ENCODE measurements at places on chromosomes 6 and 20. TPM values are rescaled to one million over a fixed set of nuclear protein-coding genes. Genes with fewer than 3 reads are reported as not detected.

Gene TFAP2B
- not detected for total RNA-seq

Gene NOTCH4
- 1.6 TPM for total RNA-seq

- DNase-seq, result peak; percentile 93
Observed at GRCh38 chr6:41941280-41942066, at the start of gene CCND3. Gene CCND3, minus strand, starts transcription at chr6:41941808. Its CDS starts 159 bp downstream, at chr6:41941649.

- no peak for DNase-seq
Observed at GRCh38 chr20:22652681-22653588, 68.6 kb upstream of the FOXA2 start.

Gene MBOAT1
- total RNA-seq, result 8.7 TPM

DNA sequence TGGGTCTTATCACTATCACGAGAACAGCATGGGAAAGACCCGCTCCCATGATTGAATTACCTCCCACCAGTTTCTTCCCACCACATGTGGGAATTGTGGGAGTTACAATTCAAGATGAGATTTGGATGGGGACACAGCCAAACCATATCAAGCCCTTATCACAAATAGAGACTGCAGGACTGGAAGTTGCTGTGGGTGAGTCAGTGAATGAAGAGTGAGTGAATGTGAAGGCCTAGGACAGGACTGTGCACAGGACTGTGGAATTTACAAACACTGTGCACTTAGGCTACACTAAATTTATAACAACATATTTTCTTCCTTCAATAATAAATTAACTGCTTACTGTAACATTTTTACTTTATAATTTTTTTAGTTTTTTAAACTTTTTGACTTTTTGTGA is 30.2 kb upstream of the BCAS1 start:
- no peak for DNase-seq

- DNase-seq, result no peak
Observed at GRCh38 chr6:14513496-14514393, 396.2 kb downstream of the CD83 start.

DNA sequence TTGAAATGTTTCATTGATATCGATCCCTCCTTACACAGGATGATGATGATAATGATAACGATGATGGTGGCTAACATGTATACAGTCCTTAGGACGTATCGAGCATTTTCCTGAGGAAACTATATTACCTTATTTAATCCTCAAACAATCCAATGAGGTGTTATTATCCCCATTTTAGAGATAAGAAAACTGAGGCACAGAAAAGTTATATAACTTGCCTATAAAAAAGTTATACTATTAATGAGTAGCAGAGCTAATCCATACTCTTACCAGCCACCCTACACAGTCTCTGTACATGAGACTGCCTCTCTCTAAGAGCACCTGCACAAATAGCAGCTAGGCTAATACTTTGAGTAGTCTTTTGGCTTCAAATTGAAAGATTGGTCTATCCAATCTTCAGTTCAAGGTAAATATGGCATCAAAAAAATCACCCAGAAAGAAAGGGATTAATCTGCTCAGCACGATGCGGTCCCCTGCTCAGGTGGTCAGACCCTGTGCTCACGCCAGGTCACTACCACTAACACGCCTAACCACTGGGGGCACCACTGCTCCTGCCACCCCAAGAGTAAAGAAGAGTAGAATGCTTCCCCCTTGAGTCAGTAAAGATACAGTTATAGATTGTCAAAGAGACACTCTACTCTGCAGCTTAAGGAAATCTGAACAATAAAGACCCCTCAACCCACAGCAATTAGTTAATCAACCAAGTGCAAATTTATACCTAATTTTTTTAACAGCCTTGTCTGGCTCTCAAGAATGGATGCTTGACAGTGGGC is 15.0 kb downstream of the GABBR1 start:
- no peak for DNase-seq

DNA sequence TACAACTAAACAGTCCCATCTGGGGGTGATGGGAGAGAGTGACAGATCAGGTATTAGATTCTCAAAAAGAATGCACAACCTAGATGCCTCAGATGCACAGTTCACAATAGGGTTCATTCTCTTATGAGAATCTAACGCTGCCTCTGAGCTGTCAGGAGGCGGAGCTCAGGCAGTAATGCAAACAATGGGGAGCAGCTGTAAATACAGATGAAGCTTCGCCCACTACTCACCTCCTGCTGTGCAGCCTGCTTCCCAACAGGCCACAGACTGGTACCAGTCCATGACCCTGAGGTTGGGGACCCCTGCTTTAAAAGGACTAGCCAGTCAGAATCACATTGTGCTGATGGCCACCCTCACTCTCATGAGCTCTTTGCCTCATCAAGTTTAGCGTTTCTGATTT is 247.0 kb upstream of the KCNQ5 start:
- no peak for DNase-seq

DNA sequence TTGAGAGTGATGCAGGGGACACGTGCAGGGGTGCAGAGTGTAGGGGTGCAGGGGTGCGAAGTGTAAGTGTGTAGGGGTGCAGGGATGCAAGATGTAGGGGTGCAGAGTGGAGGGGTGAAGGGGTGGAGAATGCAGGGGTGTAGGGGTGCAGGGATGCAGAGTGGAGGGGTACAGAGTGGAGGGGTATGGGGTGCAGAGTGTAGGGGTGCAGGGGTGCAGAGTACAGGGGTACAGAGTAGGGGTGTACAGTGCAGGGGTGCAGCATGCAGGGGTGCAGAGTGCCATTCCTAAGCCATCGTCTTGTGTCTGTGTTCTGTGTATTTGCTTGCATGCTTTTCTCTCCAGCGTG is 345.4 kb downstream of the TAF4 start:
- DNase-seq, result no peak

DNA sequence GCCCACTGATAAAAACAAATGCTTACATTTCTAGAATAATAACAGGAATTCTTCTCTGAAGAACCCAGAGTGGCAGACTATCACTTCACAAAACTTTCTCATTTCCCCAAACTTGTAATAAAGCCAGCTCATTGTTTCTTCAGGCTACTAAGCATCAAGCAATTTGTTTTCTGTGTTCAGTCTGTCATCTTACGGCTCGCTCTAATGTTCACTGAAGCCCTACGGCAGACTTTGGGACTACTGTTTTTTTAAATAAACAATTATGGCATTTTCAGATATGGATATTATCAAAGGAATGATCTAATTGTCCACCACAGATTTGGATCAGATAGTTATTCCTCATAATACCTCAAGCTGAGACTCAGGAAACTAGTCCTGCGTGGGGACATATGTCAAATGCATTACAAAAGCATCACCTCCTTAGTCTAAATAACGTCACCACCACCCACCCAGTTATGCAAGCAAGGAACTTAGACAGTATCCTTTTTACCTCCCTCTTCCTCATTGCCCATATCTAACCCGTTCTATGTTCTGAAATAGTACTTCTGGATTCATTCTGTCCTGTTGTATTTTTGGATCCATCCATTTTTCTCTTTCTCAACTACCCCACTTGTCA is 415.1 kb downstream of the PLCB1 start:
- DNase-seq, result no peak

Gene DYNLT2
- 1.3 TPM for total RNA-seq

DNA sequence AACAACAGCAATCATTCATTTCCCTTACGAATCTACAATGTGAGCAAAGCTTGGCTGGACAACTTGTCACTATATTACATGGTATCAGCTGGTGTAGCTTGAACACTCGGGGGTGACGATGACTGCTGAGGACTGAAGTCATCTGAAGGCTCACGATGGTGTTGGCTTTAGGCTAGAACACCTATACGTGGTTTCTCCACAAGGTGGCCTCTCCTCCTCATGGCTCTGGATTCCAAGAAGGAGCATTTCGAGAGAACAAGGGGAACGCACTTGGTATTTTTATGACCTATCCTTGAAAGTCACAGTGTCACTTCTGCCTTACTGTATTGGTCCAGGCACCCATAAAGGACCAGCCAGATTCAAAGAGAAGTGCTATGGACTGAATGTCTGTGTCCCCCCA is 37.5 kb upstream of the ADGRF1 start:
- DNase-seq, result no peak

Gene DOK5
- 1.3 TPM for total RNA-seq

Gene MUC21
- total RNA-seq, result not detected

GRCh38 chr6:48016020-48016755 is 94.8 kb downstream of the PTCHD4 start:
- no peak for DNase-seq

Gene SNPH
- 8.7 TPM for total RNA-seq

- no peak for DNase-seq
Observed at GRCh38 chr20:33840759-33841435, 29.7 kb downstream of the CHMP4B start.

DNA sequence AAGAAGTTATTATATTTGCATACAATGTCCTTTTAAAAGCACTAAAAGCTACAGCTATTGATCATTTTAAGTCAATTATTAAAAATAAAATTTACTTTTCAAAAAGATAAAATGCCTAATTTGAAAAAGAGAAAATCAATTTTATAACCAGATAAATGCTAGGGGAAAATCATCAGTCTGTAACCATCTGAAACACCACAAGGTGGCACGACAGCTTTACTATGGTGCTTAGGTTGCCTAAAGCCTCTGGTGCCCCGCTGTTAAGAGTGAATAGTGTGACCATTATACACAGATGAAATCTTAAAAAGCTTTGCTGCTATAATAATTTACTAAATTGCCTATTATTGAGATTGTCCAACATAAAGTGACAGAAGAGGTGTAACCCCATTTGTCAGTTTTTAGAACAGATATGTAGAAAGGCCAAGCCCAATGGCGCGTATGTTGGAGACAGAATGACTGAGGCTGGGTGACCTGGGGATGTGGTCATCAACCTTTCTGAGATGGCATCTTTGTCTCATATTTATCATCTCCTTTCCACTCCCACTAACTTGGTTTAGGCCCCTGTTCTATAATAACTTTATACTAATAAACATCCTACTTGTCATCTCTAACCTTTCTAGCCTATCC is 100.8 kb downstream of the MOXD1 start:
- peak; percentile 62 for DNase-seq

Gene BPIFA2
- total RNA-seq, result not detected

DNA sequence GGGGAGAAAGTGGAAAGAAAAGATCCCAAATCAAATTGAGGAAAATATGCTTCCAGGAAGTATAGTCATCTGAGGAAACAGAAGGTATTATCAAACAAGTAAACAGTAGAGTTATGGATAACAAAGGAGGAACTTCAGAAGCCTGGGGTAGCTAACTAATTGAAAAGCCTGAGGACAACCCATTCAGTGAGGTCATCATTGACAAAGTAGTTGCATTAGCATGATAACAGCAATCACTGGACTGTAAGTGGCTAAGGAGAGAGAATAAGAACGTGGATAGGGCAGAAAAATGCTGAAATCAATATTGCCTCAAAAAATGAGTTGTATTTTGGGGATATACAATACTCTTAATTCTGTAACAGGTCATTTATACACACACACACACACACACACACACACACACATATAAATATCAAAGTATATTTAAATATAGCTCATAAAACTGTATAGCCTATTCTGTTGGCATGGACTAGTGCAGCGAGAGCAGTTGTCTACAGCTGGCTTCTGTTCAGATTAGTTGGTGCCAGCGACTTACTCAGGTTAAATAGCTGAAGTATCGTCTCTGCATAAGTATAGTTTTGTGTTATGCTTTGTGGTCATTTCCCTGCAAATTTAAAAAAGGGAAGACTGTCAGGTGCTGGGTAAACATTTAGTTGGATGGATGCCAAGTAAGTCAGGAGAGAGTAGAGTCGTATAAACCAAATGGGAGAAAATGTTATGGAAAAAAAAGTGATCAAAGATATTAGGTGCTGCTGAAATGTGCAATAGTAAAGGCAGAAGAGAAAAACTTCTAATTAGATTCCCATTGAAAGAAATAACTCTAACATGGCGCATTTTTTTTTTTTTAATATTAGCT is 33.8 kb upstream of the CTAGE9 start:
- no peak for DNase-seq

Gene PACRG
- 0.97 TPM for total RNA-seq

Gene VNN1
- total RNA-seq, result under 0.01 TPM

Gene HLA-DRB1
- not detected for total RNA-seq

- no peak for DNase-seq
Observed at GRCh38 chr20:44354979-44355497, 461 bp upstream of the HNF4A start.

- no peak for DNase-seq
Observed at GRCh38 chr20:20440886-20441658, 73.2 kb downstream of the INSM1 start.

Gene TNNC2
- 0.32 TPM for total RNA-seq

- DNase-seq, result peak; percentile 17
Observed at GRCh38 chr6:20444786-20445271, 43.1 kb downstream of the E2F3 start.

- DNase-seq, result no peak
Observed at GRCh38 chr20:39029364-39029763, 67.2 kb downstream of the DHX35 start.

Gene SRMS
- not detected for total RNA-seq

Gene TMEM200A
- 47.7 TPM for total RNA-seq

Gene TNFRSF6B
- 31.5 TPM for total RNA-seq

Gene CHRNA4
- total RNA-seq, result not detected

DNA sequence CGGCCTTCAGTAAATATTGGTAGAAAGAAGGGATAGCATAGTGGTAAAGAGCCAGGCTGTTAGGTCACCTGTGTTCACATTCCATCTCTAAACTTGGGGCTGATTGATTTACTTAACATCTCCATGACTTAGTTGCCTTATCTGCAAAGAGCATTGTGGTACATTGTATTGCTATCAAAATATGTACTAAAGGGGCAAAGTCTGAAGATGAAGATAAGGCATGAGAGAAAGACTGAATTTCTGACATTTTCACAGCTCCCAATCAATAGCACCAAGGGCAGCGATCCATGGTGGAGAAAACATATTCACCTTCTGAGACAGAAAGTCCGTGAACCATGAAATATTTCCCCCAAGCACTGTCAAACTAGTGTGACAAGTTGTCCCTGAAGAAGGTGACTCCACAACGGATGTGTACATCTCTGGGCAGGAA is 223.3 kb upstream of the STXBP5 start:
- DNase-seq, result no peak

Gene GMDS
- 3.9 TPM for total RNA-seq

Gene SNAP25
- total RNA-seq, result 8.6 TPM

- peak; percentile 93 for DNase-seq
Observed at GRCh38 chr6:36938536-36938935, 16.0 kb upstream of the PI16 start.

Gene PRPH2
- total RNA-seq, result 2.6 TPM

GRCh38 chr20:48096957-48097890 is 311.9 kb upstream of the SULF2 start:
- DNase-seq, result no peak

DNA sequence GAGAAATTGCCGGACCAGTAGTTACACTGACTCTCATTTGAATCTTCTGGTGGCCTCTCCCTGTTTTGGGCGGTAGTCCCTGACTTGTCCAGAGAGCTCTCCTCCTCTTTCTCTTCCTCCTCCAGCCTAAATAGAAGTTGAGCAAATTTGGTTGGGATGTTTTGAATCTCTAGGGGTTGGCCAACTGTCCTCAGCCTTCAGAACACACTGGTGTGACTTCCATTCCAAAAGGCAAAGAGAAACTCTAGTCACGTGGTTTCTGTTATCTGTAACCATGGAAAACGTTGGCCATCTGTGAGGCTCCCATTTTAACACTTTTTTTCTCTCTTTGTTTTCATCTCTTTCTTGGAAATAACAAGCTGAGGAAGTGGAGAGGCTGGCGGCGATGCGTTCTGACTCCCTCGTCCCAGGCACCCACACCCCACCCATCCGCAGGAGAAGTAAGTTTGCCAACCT is 275.3 kb downstream of the TBC1D7 start:
- DNase-seq, result no peak

Gene ENPP3
- total RNA-seq, result under 0.01 TPM

Measured in fibroblast of villous mesenchyme (primary cell).